ENCODE measurements at places on chromosomes 16 and 17.

- DNase-seq: no peak
These were observed 331.8 kb upstream of the XYLT1 start for GRCh38 chr16:17802571-17802970.

- no peak for DNase-seq
These were observed 85.0 kb upstream of the ATF7IP2 start for GRCh38 chr16:10300905-10301304.

DNA sequence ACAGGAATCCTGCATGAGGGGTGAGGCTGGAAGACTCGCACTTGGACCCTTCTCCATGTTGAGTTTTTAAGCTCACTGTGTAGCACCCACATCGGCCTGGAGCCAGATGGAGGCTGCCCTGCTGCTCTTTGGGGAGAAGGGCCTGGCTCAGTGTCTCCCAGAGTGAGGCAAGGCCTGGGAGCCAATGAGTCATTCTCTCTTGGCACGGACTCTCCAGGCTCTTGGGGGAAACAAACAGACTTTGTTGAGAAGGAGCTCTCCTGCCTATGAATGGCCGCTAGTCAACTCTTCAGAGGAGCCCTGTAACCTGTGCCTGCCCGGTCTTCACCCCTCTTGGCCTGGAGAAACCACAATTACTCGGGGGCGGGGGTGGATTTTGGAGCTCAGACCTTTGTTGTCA is 50.8 kb upstream of the MAF start:
- no peak for DNase-seq

GRCh38 chr16:6035161-6035560 is 937.6 kb upstream of the EEF2KMT start:
- no peak for DNase-seq

- DNase-seq: no peak
These were observed 26.8 kb upstream of the FOXK2 start for GRCh38 chr17:82492643-82493225.

DNA sequence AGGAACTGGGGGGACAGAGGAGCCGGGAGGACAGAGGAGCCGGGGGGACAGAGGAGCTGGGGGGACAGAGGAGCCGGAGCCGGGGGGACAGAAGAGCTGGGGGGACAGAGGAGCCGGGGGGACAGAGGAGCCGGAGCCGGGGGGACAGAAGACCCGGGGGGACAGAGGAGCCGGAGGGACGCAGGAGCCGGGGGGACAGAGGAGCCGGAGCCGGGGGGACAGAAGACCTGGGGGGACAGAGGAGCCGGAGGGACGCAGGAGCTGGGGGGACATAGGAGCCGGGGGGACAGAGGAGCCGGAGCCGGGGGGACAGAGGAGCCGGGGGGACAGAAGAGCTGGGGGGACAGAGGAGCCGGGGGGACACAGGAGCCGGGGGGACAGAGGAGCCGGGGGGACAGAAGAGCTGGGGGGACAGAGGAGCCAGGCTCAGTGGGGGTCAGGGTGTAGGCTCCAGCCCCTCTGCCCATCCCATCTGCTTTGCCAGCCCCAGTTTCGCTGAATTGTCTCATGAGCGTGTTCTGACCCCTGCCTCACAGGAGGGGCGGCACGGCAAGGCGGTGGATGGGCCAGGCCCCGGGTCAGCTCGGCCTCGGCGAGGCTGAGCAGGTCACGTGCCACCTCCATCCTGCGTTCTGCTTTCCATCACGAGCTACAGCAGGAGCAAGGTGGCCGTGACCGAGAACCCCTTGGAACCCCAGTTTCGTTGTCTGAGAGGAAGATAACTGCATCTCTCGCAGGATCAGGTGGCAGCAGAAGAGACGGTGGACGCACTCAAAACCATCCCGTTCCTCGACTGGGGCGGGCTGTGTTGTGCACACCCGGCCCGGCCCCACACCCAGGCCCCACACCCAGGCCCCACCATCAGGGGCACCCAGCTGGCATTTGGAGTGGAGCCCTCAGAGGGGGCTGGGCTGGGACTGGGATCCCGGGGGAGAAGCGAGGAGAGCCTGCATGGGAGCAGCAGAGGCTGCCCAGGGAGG is 26.1 kb upstream of the CBFA2T3 start:
- no peak for DNase-seq
